ENCODE measurements at places on chromosomes 16 and 17.

DNA sequence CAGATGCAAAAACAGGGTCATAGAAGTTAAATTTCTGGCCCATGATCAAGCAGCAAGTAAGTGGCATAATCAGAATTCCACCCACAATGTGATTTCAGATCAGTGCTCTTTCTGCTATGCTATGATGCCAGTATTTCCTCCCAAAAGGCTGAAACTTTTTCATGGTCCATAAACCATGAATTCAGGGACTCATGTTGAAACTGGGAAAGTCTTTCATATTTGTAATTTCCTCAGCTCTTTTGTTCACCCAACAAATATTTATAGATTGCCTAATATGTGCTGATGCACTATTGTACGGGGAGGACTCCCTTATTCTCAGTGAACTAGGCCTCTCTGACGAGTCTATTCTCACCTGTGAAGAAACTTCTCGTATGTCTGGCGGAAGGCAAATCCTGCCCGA, 156.3 kb downstream of the MYO1D start:
- DNase-seq, result no peak

DNA sequence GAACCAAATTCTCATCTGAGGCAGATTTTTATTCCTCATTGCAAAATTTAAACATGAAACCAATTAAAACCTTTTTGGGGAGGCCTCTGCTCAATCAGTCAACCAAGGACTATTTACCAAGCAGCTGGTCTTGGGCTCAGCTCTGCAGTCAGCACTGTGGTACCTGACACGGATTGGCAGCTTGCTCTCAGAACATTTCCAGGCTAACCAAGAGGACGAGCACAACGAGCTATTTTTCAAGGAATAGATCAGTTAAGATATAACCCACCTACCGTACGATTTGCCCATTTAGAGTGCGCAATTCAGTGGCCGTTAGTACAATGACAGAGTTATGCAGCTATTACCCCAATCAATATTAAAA, 26.4 kb upstream of the KLHDC4 start:
- no peak for DNase-seq

DNA sequence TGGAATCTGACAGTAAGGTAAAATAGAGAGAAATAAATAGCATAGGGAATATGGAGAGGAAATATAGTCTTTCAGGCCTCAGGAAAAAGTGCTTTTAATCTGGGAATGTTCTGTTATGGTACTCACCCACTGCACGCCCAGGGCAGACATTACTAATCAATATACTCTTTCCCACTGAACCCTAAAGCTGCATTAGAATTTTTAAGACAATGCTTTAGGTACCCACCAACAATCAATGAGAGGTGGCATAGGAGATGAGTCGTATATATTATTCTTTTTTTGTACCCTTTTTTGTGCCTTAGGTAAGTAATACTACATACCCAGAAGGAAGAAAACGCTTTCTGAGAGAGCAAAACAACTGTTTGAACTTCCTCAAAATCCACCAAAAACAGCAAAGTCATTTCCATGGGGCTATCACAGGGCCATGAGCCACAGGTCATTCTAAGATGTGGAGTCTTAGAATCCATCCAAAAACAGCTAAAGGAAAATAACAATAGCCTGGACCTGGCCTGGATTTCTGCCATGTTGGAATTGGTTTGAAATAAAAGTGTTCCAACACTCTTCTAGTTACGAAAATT, 542.1 kb downstream of the XYLT1 start:
- no peak for DNase-seq

DNA sequence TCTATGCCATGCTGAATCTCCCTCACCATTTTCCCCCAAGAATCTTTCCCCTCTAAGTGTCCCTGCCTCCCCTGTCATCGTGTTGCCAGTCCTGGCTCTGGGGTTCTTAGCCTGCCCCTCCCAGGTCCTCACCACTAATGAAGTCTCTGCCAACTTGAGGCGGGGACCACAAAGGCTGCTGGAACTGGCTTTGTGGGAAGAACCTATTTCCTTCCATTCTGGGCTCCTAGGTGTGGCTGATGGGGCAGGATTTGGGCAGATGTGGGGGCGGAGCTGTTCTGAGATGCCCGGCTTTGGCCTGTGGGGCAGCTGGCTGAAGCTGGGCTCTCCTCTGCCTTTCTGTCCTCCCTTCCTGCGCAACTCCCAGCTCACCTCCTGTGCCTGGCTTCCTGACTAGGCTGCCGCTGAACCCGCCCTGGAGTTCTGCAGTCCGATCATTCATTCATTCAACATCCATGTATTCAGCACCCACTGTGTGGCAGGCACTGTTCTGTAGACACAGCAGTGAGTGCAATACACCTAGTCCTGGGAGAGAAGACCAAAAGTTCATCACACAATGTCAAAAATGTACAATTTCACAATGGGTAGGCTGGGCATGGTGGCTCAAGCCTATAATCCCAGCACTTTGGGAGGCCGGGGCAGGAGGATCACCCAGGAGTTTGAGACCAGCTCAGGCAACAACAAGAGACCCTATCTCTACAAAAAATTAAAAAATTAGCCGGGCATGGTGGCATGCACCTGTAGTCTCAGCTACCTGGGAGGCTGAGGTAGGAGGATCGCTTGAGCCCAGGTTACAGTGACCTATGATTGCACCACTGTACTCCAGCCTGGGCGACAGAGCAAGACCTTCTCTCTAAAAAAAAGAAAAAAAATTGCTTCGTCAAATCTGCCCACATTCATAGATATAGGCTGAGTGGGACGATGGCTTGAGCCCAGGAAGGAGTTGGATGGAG, 1.9 kb upstream of the SNN start:
- DNase-seq, result no peak

DNA sequence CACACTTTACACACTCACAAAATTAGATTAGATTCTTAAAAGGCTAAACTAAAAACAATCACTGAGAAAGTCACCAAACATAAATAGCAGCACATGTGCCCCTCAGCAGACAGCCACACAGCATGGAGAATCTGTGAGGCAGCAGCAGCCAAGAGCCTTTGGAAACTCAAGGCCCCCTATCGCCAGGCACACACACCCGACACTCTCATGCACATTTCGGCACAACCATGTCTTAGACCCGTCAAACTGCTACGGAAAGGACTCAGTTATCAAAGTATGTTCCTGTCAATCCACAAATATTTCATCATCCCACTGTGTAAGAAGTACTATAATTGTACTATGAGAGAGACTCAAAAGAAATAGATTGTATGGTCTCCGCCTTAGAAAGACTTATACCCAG, 20.9 kb downstream of the UBE2O start:
- DNase-seq, result no peak

- DNase-seq, result no peak
These were observed 28.7 kb downstream of the CACNA1G start for GRCh38 chr17:50589095-50589705.
